ENCODE measurements at places on chromosomes 12 and 14.

GRCh38 chr14:101859958-101860357 lies 98.4 kb downstream of the PPP2R5C start:
- DNase-seq, result no peak

DNA sequence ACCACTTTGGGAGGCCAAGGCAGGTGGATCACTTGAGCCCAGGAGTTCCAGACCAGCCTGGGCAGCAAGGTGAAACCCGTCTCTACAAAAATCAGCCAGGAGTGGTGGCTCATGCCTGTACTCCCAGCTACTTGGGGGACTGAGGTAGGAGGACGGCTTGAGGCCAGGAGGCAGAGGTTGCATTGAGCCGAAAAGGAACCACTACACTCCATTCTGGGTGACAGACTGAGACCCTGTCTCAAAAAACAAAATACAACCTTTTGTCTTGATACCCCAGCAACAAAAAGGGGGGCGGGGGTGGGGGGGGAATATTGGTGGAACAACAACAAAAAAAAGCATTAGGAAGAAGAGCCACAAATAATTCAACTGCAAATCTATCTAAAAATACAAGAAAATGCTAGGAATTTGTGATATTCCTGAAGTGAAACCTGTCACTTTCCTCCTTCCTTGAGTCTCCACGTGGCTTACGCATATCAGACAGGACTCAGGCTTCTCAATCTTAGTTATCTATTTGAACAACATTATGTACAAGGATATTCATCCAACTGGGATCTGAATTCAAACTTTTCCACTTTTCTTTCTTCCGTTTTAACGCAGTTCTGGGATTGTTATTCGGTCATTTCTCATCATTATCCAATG lies 1.3 kb downstream of the R3HDM2 start:
- DNase-seq, result no peak

DNA sequence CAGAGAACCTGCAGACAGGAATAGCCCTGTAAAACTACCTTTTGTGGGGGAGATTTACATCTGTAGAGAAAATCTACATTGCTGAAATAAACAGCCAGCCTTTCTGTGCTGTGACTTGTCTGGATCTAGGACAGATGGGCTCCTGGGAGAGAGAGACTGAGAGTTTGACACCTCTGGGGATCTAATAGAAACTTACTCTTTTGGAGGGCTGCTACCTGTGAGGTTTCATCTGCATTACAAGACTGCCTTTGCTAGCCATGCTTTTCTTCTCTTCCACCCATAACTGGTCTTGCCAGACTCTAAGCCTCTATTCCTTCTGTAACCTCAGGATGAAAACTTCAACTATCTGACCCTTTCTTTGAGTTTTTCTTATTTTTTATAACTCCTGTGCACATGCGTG lies 452.6 kb downstream of the ZFP36L1 start:
- no peak for DNase-seq

DNA sequence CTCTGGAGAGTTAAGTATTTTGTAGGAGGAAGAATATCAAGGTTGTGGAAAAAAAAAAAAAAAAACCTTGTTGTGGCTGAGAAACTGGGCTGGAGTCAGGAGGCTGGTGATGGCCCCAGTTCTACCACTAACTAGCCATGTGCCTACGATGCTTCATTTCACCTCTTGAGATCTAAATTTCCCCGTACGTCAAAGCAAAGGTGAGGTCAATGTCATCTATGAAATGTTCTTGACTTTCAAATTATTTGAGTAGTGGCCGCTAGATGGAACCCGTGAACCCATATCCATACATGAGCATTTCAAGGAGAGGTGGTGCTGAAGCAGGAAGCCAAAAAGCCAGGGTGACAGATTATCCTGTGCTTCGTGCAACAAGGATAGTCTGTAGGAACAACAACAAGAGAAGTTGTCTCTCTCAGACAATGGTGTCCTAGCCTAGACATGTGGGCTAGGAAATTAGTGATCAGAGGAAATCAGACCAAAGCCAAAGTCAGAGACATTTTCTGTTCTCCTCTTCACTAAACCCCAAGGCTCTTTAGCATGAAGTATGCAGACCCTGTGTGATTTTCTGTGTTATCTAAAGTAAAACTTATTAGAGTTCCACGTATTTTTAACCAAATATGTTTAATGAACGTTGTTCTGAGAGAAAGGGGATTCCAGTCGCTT lies 95.5 kb upstream of the ETV6 start:
- DNase-seq, result no peak

DNA sequence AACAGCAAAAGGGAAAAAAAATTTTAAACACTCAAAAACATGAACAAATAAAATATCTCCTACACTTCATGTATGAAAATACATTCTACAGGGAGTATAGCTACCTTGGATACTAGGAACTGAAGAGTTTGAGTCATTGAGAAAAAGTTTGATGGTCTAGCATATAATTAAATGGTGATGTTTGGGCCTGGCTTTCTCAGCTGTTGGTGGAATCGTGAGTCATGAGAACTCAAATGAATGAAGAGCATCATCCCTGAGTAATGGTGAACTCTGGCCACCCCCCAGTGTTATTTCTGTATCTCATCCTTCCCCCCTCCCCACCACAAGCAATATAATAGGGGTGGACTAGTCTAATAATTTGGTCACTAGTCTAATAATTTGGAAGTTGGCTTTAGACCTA lies 6.7 kb upstream of the SLC6A15 start:
- no peak for DNase-seq

GRCh38 chr12:42666671-42667243 lies 77.2 kb upstream of the PRICKLE1 start:
- no peak for DNase-seq

GRCh38 chr12:84542289-84542688 lies 370.3 kb downstream of the SLC6A15 start:
- no peak for DNase-seq

DNA sequence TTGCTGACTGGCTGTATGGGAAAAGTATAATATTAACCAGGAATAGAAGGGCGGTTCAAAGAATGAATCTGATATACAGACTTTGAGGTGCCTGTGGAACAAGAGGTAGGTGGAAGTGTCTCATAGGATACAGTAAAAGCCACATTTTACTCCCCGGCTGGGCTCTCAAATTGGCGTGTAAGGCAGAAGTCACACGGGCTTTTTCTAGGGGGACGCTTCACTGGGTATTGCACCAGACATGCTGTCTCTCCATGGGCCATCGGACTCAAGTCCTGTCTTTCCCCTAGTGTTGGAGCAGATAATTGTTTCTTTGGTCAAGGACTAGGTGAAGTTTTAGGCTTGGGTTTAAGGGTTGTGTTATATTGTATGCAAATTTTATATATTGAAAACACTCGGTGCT lies 9.1 kb downstream of the TMCC3 start:
- no peak for DNase-seq

- DNase-seq, result no peak
These were observed 37.2 kb downstream of the ATP2B1 start for GRCh38 chr12:89671469-89671868.

- DNase-seq, result no peak
These were observed 76.3 kb upstream of the LMNTD1 start for GRCh38 chr12:25629341-25629740.

DNA sequence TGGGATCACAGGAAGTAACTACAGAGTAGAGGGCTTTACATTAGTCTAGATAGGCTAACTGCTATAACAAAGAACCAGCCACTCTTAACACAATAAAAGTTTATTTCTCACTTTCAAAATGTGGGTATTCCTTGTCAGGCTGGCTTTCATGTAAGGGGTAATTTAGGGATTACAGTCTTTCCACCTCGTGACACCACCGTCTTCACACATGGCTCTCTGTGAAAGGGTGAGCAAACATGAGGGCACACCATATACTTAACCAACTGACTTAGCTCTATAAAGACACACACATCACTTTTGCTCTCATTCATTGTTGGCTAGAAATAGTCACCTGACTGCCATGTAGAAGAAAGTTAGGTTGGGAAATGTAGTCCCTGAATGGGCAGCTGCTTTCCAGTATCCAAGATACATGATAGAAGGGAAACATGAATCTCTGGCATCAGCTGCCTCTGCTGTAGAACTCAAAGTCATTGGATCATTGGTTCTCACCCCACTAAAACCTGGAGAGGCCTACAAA lies 66.1 kb upstream of the CRY1 start:
- no peak for DNase-seq

- no peak for DNase-seq
These were observed 66.7 kb downstream of the DHRS2 start for GRCh38 chr14:23702656-23703426.

GRCh38 chr14:93136009-93136408 lies 20.3 kb upstream of the ITPK1 start:
- DNase-seq, result no peak

DNA sequence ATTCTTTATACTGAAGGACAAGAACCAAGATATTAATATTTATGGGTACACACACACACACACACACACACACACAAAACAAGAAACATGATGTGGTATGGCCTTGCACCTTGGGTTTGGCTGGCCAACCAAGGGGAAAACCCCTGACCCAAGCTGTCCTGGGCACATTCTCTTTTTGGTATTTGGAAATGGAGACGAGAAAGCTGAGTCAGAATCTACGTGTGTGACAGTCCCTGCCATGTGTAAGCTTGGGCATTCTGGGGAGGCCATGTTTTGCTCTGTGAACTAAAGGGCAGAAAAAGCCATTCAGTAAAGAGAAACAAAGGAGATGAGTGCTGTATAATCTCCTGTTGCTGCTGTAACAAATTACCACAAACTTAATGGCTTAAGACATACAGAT lies 35.6 kb downstream of the PTGER2 start:
- DNase-seq, result no peak

DNA sequence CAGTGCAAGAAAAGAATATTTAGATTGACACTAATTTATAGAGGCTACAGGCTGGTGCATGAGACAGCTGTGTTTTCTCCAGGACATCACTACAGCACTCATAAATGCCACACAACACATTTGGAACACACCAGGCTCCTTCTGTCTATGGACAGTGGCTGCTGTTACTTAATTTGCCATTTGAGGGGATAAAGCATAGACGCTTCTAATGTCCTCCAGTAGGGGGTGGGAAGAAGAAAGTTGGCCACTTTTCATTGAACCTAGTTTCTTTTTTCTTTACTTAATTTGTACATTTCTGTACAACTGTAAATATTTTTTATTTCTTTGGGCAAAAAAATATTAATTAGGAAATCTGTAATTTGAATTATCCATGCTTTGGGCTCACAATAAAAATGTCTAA lies 12.4 kb upstream of the RTN1 start:
- no peak for DNase-seq

- DNase-seq, result no peak
These were observed 903.7 kb upstream of the USP15 start for GRCh38 chr12:61356485-61356884.

- DNase-seq, result no peak
These were observed 244.2 kb downstream of the SOX5 start for GRCh38 chr12:23704992-23705943.

GRCh38 chr14:75155169-75155568 lies 21.2 kb downstream of the TMED10 start:
- DNase-seq, result no peak

DNA sequence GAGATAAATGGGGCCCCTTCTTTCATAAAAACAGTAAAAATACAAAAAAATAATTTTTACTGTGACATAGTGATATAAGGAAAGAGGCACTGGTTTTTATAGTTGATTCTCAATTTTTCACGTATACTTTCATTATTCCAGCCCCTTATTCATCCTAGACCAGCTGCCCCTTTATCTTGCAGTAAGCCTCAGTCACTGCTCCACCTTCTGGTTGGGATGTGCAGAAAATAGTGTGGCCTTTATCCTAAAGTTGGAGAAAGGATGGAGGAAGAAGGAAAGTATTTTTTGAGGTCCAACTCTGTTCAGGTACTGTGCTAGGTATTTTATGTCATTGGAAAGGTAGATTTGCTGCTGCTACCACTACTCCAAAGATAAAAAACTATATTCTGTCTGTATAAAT lies 172.7 kb downstream of the ANO6 start:
- DNase-seq, result no peak
